ENCODE measurements at places on chromosomes 4 and X. TPM values are rescaled to one million over a fixed set of nuclear protein-coding genes. Genes with fewer than 3 reads are reported as not detected.

GRCh38 chr4:163462556-163462955 is 11.0 kb downstream of the TKTL2 start:
- DNase-seq, result no peak

DNA sequence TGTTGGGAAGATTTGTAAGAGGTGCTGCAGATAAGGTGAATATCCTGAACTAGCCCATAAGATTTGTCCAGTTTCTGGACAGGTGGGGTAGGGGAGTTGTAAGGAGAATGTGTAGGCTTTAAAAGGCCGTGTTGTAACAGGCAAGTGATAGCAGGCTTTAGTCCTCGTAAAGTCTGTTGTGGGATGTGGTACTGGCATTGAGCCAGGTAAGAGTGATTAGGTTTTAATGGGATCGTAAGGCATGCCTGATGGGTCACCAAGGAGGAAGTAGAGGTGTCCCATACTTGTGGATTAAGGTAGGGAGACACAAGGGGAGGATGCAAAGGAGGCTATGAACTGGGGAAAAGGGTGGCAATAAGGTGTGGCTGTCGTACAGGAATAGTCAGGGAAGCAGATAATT is 256.9 kb upstream of the DKK2 start:
- no peak for DNase-seq

- DNase-seq, result no peak
Measured at GRCh38 chr4:54872261-54872660, 214.5 kb downstream of the KIT start.

DNA sequence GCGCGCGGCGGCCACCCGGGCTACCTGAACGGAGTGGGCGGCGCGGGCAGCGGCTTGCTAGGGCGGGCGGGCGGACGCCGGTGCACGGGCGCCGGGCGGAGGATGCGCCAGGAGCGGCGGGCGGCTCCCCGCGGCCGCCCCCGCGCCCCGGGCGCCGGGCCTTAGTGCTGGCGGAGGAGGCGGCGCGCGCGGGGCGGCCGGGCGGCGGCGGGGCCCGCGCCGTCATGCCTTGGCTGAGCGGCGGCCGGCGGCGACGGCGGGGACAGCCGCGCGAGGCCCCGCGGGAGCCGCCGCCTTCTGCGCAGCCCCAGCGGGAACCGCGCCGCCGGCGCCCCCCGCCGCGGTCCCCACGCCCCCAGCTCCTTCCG is 48.2 kb downstream of the CLDN34 start:
- no peak for DNase-seq

SOX3 gene
- total RNA-seq, result not detected

SCML2 gene
- total RNA-seq, result 5.3 TPM

Data from activated naive CD4-positive, alpha-beta T cell treated with anti-CD3 and anti-CD28 coated beads, Interleukin-2, amount 50 U/mL, for 72 hours (primary cell).